NCI-H1417 (cell line): ENCODE measurements at places on chromosomes 16 and 17.

- DNase-seq, result no peak
Measured at GRCh38 chr16:62711797-62712196, 675.6 kb upstream of the CDH8 start.

DNA sequence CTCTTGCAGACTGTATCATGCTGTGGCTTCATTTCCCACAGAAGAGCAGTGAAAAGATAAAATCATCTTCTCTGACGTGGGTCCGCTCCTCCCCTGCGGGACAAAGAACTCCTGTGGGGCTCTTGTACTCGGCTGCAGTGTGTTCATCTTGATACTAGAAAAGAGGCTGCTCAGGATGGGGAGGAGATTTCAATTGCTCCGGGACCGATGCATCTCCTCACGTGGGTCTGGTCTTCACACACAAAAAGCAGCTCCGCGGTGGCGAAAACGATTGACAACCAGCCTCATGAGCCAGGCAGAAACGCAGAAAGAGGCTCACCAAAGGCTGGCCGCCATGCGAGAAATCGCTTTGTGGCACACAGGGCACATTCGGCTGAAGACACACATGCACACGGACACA lies 14.4 kb upstream of the KCNJ18 start:
- DNase-seq, result no peak

DNA sequence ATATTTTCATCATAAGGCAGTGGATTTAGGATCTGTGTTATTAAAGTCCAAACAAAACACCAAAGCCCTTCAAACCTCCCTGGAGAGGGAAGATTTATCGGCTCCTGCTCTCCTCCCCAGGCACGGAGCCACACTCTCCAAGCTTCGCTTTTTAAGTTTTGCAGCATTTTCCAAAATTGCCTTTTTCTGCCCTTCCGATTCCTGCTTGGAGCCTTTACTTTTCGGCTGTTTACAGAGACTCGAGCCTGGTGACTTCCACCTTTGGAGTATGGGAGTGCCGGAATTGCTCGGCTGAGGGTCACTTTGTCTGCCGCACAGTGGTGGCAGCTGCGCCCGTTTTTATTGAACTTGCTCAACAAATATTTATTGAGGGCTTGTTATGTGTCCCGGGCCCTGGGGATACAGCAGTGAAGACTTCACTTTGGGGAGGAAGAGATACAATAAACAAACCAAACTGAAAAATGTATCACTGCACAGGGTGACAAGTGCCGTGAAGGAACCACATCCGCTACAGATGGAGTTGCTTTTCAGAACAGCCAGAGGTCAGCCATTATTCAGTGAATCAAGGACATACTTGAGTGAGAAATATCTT lies 185.5 kb downstream of the NTN1 start:
- DNase-seq, result no peak

GRCh38 chr16:80277182-80277581 lies 263.6 kb upstream of the DYNLRB2 start:
- DNase-seq, result no peak

DNA sequence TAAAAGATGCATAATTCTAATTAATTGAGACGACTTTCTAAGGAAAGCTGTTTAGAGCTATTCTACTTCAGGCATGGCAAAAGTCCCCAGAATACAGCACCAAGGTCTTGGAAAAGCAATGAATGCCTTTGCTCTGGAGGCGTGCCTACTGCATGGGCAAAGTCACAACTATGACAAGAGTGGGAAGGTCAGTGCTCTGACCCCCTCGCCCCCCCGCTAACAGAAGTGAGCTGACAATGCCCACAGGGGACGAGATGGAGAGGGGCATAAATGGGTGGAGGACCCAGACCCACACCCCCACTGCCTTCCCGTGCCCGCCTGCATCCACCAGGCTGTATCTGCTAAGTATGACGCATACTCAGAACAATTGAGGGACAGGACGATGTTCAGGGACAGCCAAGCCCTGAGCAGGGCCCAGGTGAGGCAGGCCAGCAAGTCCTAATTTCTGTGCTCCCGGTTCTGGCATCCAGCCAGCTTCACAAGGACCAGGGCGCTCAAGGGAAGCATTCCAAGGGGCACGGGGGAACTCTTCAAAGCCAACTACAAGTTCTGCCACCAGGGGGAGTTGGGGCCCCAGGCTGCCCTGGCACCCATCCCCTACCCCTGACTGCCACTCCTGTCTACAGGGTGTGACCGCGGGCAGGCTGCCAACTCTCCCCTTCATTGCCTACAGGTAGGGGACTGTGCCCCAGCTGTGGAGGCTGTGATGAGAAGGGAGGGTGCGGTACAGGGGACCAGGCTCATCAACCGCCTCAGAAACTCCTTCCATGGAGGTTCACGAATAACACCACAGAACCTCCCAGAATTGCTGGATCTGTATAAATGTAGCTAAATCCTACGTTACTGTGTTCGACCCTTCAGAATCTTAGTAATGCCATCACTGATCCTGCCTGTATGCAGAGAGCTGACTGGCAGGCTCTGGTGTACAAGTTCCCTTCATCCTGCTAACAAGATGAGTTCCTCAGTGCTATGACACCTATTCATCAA lies 20.8 kb downstream of the NPRL3 start:
- peak; percentile 84 for DNase-seq

DNA sequence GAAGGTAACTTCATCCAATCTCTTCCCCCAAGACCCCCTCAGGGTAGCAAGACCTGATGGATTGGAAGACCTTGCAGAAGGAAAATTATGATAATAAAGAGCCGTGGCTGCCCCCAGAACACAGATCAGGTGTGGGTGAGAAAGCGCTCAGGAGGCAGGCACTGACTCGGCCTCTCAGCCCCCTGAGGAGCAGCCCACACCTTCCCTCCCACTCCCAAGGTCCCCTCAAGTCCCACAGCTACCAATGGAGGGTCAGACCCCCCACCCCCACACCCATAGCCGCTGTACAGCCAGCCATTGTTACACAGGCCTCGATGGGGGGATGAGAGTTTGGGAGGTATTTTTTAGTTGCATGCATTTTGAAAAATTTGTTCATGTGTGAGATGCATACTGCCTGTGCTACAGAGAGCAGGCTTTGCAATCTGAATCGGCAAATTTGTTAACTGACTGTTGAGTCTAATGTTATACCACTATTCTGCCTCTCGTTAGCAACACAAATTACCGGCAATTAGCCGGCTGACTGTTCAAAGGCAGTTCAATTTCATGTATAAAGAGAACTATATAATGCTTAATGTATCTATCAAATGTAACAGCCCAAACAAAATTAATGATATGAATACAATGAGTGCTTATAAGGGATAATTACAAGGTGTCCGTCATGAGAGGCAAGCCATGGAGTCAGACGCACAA lies 211.7 kb downstream of the C16orf78 start:
- no peak for DNase-seq

DNA sequence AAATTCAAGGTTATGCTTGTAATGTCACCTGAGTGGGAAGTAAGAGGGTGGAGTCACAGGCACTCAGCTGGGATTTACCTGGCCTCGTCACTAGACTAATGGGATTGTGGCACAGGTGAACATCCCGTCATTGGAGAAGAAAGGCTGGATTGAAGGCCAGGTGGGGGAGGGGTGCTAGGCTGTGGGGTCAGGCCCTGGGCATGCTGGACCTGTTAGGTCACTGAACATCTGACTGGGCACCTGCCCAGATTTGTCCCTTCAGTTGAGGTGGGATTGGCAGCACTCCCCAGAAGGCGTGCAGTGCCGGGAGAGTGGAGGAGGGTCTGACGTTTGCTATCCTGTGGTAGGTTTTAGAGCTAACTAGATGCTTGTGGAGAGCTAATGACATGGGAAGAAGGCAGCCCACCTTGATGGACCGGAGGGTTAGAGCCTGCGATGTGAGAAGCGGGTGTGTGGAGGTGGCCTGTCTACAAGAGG lies 161.5 kb upstream of the ZNF267 start:
- no peak for DNase-seq

GRCh38 chr16:13660807-13661206 lies 259.1 kb upstream of the ERCC4 start:
- no peak for DNase-seq
